ENCODE measurements at places on chromosomes 6 and 20.
A peak's percentile ranks its signal among the peaks of the same experiment; 100 is the strongest.

- no peak for DNase-seq
Measured at GRCh38 chr6:39550191-39550590, 175.0 kb downstream of the KIF6 start.

- DNase-seq: peak; percentile 39
Measured at GRCh38 chr6:15744818-15745402, 82.1 kb upstream of the DTNBP1 start.

DNA sequence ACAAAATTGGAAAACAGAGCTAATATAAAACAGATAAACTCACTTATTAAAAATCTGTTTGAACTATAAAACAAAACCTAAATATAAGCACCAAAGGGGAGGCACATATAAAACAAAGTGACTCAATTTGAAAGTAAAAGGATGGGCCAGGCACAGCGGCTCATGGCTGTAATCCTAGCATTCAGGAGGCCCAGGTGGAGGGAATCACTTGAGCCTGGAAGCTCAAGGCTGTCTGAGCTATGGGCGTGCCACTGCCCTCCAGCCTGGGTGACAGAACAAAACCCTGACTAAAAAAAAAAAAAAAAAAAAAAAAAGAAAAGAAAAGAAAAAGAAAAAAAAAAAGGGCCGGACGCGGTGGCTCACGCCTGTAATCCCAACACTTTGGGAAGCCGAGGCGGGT, 31.1 kb upstream of the SMAP1 start:
- no peak for DNase-seq

DNA sequence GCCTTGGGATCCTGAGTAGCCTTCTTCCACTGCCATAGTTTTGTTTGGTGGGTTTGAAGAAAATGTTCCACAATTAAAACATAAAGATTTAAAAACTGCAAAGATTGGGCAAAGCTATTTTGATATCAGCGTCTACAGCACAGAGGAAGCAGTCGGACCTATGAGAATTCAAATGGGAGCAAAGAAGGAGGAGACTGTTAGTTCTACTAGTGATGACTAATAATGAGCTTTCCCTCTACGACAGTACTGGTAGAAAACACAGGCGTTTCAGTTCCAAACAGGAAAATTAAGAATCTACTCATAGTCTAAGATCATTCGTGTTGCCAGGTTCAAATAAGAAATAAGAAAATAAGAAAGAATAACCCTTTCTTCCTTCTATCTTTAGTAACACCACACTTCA, 121.2 kb downstream of the INSM1 start:
- no peak for DNase-seq

GRCh38 chr20:15561070-15561569, 1012.1 kb downstream of the KIF16B start:
- no peak for DNase-seq

DNA sequence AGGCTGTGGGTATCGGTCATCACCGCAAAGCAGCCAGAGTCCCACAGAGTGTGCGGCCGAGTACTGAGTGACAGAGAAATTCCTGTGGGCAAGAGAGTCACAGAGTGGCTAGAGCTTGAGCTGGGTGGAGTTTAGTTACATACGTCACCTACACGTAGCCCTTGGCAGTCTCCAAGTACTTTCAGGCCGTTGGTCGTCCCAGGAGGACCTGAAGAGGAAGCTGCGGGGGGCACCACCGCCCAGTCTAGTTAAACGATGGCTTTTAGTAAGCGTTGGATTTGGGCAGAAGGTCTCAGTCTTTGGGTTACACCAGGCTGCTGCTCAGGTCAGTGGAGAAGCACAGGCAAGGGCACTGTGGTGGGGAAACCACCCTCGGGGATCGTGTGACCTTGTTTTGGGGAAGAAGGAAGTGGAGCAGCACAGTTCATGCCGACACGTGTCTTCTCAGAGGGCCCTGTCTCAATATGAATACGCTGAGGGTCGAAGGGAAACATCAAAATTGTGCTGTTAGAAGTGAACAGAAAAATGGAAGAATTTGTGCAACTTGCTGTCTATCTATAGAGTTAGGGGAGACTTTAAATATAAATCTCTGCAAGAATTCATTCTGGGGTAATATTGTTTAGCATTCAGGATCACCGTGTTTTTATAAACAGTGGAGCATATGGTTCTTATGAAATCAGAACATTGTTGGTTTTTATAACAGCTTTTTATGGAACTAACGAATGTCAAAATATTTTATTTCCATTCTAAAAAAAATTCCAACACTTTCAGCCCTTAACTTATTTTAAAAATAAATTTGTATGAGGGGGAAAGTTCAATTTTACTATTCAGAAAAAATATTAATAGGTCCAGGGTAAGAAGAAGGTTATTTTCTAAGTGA, 28.6 kb downstream of the KIF25 start:
- no peak for DNase-seq

DNA sequence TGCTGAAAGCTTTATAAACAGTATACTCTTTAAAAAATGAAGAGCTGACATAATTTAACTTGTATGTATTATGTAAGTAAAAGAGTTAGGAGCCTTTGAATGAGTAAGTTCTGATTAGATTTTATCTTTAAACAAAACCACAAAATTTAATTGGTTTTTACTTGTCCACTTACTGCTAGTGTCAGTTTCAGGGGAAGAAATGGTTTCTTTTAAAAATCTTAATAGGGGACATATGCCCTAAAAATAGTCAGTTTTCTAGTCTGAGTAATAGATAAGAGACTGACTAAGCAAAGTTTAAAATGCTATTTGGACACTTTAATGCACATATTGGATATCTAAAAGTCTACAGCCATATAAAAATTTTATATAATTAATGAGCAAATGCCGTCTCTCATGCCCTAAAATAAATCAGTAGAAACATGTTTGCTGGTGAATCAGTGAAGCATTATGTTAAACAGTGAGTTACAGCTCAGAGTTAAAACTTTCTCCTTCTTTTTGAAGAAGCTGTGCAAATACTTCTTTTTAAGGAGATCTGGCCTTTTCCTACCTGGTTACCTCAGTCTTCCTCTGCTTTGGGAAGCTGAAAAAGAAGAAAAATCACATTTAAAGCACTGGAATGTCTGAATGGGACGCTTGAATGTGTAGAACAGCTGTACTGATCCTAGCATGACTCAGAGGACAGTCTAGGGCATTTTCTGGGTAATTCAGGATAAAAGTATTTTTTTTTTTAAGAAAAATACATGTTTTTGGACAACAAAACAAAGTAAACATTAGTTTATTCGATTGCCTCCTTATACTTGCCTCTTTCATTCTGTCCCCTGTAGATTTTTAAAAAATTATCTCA, 55.3 kb downstream of the CDH26 start:
- DNase-seq: no peak

- DNase-seq: no peak
Measured at GRCh38 chr6:35034411-35035191, 106.5 kb downstream of the TCP11 start.

DNA sequence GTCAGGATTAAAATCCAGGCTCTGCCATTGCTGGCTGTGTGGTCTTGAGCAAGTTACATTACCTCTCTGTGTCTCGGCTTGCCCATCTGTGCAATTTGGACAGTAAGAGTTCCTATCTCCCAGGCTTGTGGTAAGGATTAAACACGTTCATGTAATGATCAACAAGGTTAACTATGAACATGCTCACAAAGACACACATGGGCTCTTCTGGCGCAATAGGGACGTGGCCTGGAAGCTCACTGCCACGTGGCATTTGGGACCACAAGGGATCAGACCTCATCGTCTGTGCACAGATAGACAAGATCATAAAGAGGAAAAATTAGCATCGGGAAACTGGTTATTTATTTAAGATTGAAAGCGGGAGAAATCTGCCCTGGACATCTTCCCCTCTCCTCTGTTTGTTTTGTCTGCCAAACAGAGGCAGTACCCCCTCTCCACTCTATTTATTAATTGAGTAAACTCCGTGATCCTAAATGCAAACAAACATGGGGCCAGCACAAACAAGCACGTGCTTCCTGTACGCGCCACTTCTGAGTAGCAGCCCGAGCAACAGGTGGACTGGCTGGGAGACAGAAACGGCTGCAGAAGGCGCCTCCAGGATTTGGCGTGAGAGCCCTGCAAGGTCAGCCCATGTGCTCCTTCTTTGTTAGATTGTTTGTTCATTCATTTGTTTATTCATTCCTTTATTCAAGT, 95.0 kb downstream of the CDH26 start:
- DNase-seq: no peak

DNA sequence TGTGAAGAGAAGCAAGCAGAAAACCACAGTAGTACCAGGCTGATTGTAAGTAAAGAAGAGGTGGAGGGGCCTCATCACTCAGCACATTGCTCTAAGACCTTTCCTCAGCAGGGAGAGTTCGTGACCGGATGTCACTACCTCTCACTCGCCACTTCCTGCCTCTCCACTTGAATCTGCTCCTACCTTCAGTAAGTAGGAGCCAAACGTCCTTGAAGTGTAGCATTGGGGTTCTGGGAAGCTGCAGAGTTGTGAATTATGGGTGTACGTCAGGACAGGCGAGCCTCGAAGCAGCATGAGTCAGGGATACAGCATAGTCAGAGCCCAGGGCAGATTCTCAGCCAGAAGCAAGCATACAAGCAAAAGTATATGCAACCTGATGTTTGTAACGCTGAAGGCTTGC, 224.9 kb downstream of the PHACTR1 start:
- DNase-seq: no peak

GRCh38 chr6:132214716-132215115, 186.6 kb downstream of the MOXD1 start:
- no peak for DNase-seq

GRCh38 chr6:2558861-2559801, 191.6 kb downstream of the MYLK4 start:
- DNase-seq: no peak

GRCh38 chr6:20379231-20379630, 22.4 kb upstream of the E2F3 start:
- no peak for DNase-seq

GRCh38 chr6:139290787-139291311, 949 bp downstream of the TXLNB start:
- no peak for DNase-seq

DNA sequence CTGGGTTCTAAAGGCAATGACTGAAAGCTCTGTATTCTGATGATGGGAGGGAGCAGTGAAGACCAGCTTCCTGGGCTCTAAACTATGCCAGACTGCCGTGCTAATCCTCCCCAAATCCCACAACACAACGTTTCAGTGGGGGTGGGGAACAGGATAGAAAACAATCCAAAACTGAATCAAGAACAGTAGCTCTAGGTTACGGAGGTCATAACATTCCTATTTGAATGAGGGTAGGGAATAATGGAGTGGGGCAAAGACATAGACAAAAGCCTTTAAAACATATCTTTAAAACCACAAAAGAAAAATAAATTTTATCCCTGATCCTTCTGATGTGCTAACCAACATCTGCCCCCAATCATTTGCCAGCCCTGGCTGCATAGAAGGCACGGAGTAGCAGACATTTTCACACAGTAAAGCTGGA, 7.8 kb downstream of the USP49 start:
- DNase-seq: no peak

DNA sequence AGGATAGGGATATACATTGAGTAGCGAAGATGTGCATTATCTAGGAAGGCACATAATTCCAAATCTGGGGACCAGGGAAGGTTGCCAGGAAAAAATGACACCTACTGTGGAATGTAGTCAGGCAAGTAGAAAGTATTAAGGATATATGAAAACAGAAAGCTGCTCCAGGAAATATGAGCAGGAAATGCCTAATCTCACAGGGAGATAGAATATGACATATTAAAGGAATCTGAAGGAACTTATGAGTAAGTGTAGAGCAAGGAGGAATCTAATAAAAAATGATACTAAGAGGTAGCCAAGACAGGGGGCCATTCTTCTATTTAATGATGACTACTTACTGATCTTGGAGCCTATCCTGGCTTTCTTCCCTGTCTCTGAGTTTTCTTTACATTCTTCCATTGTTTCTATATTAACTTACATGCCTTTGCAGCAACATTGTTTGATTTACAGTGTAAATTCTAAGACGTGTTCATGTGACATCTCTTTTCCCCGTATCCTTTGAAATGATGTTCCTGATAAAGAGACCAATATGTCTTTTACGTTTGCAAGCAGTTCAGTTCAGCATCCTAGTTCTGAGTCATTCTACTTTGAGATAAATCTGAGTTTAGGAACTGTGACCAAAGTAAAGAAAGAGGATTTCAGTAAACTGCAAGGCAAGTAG, 58.6 kb downstream of the TINAG start:
- DNase-seq: no peak

- peak; percentile 40 for DNase-seq
Measured at GRCh38 chr6:111871725-111872400, 1.4 kb downstream of the FYN start.

DNA sequence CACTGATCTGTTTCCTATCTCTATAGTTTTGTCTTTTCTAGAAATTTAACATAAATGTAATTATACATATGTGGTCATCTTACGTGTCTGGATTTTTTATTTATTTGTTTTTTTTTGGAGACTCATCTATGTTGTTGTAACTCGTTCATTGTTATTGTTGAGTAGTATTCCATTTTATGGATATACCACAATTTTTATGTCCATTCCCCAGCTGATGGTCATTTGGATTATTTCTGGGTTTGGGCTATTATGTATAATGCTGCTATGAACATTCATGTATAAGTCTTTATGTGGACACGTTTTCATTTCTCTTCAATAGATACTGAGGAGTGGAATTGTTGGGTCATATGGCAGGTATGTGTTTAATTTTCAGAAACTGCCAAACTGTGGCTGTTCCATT, 10.2 kb downstream of the DZANK1 start:
- DNase-seq: no peak

- DNase-seq: no peak
Measured at GRCh38 chr6:85561750-85562357, 31.8 kb downstream of the SNX14 start.

- no peak for DNase-seq
Measured at GRCh38 chr20:44537993-44538392, 16.1 kb upstream of the SERINC3 start.

DNA sequence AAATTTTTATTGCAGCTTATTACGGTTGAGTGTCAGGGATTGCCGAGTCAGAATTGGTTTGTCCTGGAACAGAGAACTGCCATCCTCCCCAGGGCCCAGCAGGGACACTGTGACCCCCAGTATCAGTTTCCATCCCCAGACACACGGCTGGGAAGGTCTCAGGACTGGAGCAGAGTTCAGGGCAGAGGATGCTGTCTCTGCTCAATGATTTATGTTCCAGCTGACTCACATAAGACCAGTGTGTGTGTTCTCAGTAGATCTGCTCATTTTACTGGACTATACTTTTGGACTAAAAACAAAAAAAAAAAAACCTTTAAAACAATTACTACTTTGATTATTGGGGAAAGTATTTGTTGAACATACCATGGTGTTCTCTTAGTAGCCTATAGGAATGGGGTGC, 44.2 kb downstream of the FNDC1 start:
- no peak for DNase-seq

DNA sequence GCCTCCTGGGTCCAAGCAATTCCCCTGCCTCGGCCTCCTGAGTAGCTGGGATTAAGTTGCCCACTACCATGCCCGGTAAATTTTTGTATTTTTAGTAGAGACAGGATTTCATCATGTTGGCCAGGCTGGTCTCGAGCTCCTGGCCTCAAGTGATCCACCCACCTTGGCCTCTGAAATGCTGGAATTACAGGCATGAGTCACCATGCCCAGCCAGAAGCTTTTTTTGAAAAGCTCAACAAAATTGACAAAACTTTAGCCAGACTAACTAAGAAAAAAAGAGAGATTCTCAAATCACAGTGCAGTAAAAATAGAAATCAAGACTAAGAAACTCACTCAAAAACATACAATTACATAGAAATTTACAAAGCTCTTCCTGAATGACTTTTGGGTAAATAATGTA, 420.6 kb downstream of the COL12A1 start:
- DNase-seq: no peak

GRCh38 chr6:144797881-144798589, 512.9 kb downstream of the UTRN start:
- DNase-seq: no peak

Data from CMK (cell line).